Cortex of kidney (tissue), 1 donor: ENCODE measurements at places on chromosomes 1 and 21.

GRCh38 chr1:33576821-33577599 lies 104.6 kb downstream of the ZSCAN20 start:
- no peak for DNase-seq

GRCh38 chr1:27760426-27760825 lies 12.6 kb upstream of the STX12 start:
- no peak for DNase-seq

DNA sequence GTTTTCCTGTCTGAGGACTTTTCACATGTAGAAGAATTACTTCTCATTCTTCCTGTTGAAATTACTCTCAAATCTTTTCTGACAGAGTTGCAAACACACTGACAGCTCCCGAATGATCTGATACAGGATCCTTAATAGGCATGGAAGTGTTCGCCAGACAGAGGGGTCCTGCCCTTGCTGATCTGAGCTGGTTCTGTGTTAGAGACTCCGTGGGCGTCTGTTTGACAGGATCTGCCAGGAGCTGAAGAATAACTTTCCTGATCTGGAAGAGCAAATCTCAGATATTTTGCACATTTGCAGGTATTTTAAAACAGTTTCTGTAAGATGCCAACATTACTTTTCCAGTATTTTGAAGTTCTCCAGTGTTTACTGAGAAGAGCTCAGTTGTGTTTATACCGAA lies 202.3 kb downstream of the DYRK1A start:
- DNase-seq, result no peak

DNA sequence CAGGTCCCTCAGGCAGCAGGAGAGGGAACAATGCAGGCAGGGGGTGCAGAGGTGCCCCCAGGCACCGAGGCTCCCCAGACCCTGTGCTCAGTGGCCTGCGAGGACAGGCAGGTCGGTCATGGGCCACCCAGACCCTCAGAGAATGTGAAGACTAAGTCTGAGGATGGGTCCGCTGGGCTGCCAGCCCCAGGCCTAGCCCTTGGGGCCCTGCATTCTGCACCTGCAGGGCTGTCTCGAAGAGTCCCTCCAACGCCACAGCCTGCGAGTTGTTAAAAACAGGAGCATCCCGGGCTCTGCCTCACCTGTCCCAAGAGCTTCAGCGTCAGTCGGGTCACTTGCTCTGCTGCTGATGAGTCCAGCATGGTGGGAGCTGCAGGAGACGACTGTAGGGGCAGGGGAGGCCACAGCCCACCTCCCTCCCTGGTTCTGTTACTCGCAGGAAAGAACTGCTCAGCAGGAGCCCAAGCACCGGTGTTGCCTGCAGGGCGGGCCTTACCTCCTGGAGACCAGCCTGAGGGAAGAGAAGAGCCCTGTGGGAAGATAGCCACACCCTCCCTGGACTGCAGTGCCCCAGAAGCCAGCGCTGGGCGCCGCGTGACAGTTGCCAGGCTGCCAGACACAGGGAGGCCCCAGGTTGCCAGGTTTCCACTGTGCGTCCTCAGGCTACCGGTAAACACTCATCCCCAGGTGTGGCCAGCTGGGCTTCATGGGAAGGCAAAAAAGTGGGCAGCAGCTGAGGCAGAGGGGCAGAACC lies 5.8 kb downstream of the C21orf58 start:
- no peak for DNase-seq

GRCh38 chr1:75630004-75630594 lies 19.2 kb upstream of the SLC44A5 start:
- no peak for DNase-seq

GRCh38 chr1:159939678-159940002 lies 5.8 kb downstream of the IGSF9 start:
- no peak for DNase-seq

- no peak for DNase-seq
Measured at GRCh38 chr1:227939791-227940771, 7.7 kb downstream of the WNT9A start.

- no peak for DNase-seq
Measured at GRCh38 chr1:164561472-164561871, 2.5 kb downstream of the PBX1 start.

- no peak for DNase-seq
Measured at GRCh38 chr21:45381036-45381787, 23.8 kb upstream of the COL18A1 start.

GRCh38 chr1:80066060-80066459 lies 1059.5 kb upstream of the ADGRL4 start:
- DNase-seq, result no peak

- DNase-seq, result no peak
Measured at GRCh38 chr1:205582471-205583291, 49.1 kb downstream of the ELK4 start.

GRCh38 chr21:27306791-27307775 lies 340.2 kb upstream of the ADAMTS5 start:
- no peak for DNase-seq

DNA sequence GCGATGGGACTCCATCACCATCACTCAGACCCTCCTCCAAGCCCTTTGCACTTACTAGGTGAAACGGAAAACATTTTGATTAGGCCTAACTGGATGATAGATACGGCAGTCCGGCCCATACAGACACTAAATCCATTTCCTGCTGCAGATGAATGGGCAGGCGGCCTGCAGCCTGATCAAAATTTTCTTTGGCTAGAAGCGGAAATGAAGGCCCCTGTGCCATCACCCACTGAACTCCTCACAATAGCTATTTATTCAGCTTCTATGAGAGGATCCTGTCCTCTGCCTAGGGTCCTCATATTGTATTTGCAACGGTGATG lies 200.5 kb downstream of the OMA1 start:
- no peak for DNase-seq

GRCh38 chr1:180912801-180913565 lies at the start of gene KIAA1614:
TSS of gene KIAA1614 (plus strand) at chr1:180912897. CDS start at chr1:180913244, 347 bp downstream.
- DNase-seq, result no peak

- DNase-seq, result no peak
Measured at GRCh38 chr1:41483001-41483850, 1.3 kb downstream of the EDN2 start.

GRCh38 chr1:155261493-155261851 lies 688 bp downstream of the SCAMP3 start:
- no peak for DNase-seq

- DNase-seq, result no peak
Measured at GRCh38 chr1:214524824-214525223, 26.6 kb downstream of the PTPN14 start.

DNA sequence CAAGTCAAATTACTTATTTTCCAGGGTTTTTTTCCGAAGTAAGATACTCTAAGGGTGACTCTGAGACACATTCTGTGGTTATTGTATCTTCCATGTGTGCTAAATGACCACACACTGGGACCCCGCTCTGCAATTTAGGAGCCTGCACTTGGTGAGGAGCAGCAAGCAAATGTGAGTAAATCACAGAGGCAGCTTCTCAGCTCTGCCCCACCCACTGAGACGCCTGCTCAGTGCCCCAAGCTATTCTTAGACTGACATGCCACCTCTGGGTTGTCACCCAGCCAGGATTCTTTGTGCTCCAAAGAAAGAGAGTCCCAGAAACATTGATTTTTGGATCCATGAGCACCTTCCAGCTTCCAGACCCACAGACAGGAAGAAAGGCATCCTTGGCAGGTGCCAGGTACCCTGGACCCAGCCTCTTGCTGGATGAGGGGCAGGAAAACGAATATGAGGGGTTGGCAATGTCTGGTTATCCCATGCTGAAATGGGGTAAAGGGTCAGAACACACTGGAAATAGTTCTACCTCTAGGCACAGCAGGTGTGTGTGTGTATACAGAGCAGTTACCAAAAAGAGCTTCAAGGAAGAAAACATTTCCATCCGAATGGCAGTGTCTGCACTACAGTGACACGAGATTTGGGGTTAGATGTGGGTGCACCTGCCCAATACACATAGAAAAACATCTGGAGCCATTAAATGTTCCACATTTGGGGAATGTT lies 41.2 kb downstream of the TNR start:
- DNase-seq, result no peak

DNA sequence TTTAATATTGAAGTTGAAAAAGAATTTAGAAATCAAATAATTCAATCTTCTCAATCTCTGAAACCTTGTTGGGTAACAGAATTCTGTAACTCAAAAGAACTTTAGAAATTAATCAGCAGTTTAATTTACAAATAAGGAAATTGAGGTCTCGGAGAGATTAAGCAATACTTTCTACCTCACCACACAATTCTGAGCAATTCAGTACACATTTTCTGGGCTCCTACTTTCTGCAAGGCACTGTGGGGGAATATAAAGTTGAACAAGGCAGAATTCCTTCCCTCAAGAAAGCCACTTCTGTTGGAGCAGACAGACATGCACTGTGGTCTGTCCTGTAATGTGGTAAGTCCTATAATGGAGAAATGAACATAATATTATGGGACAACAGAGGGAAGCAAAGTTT lies 47.7 kb downstream of the MEF2D start:
- DNase-seq, result no peak

DNA sequence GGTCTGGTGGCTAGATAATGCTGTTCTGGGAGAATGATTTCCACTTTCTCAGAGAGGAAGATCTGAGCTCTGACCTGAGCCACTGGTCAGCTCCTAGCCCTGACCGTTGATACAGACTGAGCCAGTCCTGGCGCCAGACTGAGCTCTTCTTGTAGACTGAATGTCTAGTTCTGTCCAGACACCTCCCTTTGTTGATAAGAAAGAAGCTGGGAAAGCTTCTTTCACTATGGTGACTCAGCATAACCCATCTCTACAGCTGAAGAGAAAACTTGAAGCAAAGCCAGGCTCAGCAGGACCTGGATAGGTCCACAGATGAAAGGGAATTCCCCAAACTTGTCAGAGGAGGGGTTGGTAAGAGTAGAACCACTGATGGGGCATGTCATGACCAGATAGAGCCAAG lies 9.9 kb upstream of the TRABD2B start:
- DNase-seq, result no peak

- DNase-seq, result no peak
Measured at GRCh38 chr1:154514066-154514553, 11.9 kb upstream of the SHE start.

- DNase-seq, result no peak
Measured at GRCh38 chr21:33300701-33301631, 23.8 kb upstream of the IFNAR1 start.

DNA sequence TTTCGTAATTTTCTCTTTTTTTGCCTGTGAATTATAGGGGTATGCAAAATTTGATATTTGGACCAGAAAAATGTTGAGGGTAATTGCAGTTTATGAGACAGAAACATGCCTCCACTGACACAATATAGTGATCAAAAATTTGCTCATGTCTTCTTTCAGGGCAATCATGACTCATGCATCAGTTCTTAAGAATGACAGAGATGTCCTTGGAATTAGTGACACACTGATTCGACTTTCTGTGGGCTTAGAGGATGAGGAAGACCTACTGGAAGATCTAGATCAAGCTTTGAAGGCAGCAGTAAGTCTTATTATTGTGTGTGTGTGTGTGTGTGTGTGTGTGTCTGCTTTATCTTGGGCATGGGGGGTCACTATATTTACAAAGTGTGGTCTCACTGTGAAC lies 27.5 kb downstream of the CTH start:
- no peak for DNase-seq

DNA sequence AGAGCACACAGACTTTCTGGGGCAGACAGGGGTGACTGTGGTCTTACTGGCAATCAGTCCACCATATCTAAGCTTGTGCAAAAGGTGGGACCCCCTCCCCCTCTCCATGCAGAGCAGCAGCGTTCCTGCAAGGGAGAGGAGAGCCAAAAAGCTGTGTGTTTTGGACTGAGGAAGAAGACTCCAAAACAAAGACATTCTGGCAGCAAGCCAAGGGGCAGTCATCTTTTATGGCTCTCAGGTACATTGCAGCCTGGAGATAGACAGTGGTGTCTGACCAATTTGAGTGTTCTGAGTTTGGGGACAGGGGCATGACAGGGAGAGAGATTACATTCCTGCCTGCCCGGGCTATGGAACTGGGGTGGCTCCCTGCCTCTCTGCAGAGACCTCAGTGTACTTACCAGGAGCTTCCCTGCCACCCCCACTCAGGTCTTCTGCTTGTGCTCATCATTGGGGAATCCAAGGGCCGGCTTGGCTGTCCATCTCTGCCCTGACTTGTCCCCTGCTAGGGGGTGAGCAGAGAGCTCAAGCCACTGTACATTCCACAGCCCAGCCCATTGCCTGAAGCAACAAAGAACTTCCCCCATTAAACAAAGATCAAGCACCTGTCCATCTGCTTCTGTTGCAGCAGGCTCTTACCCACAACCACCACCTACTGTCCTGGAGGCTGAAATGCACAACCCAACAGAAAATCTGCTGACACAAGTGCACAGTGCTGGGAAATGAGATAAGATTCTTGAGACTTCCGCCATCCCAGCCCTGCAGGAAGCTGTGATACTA lies 131.1 kb downstream of the EVI5 start:
- DNase-seq, result no peak
